ENCODE measurements at places on chromosomes 13 and 19.

- DNase-seq: no peak
Observed at GRCh38 chr13:70237131-70237530, 128.9 kb upstream of the KLHL1 start.

DNA sequence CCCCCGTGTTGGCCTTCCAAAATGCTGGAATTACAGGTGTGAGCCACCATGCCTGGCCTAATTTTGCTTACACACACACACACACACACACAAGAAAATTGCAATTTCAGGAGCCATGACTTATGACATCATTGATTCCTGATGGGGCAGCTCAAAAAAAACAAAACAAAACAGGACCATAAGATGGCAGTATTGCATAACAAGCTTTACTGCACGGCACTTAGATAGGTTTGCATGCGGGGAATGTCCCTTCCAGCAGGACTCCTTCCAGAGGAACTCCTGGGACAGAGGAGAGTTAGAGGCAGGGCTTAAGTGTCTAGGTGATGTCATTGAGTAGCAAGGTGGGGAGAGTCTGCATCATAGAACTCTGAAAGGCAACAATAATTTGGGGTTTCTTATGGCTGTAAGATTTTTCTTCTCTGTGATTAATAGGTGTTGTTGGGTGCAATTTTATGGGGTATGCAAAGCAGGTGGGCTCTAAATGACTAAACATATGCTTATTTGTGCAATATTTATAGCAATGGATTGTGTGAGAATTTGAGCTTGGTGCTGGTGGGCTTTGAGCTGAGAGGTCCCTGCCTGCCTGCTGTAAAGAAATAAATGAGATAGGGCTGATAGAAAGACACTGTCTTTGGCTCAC lies 9.0 kb upstream of the ACSBG2 start:
- DNase-seq: peak; percentile 81

DNA sequence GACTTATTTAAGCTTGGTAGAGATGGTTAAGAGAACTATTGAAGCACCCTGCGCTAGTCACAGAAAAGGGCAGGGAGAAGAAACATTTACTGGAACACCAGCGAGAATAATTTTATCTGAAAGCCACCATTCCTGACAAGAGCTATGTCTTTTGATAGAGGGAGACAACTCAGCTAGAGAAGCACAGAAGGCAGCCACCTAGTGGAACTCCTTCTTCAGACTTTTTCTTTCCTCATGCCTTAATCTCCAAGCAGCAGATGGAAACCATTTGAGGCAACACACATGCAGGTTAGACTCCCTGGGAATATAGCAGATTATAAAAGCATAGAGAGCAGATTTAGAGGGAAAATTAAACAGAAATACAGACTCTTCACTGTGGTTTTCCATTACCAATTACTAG lies 813.4 kb downstream of the SLITRK6 start:
- DNase-seq: no peak

GRCh38 chr13:49517461-49517860 lies 21.7 kb downstream of the PHF11 start:
- no peak for DNase-seq
